ENCODE measurements at places on chromosomes 1 and 21.
A peak's percentile ranks its signal among the peaks of the same experiment; 100 is the strongest.

GRCh38 chr1:58721247-58721820, 21.5 kb upstream of the MYSM1 start:
- no peak for DNase-seq

GRCh38 chr1:209417761-209418160, 165.8 kb upstream of the CAMK1G start:
- no peak for DNase-seq

DNA sequence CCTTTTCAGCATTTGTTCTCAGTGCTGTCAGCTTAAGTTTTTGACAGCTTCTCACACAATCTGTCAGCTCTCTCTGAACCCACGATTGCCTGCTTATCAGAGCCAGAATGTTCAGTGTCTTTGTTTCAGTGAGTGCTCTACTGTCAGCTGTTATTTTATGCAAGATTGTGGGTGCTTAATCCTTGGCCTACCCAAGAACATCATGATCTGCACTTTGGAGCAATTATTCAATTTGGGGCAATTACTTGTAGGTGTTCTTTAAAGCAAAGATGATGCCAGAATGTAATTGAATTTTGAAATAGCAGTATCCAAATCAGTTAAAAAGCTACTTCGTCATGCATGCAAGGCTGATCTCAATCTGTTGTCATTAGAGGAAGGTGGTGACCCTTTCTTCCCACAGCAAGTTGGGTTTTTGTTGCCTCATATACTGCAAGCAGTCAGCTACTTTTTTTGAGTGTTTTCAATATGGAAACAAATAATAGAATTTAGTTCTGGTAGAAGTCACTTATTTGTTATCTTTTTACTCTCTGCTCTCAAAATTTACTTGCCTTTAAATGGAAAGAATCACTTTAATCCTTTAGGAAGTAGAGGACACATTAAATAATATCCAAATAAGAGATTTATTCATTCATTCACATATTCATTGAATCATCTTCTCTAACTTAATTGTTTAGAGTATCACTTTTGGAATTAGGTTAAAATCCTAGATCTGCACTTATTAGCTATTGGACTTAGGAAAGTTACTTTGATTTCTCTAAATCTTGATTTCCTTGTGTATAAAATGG, 253.5 kb upstream of the CACYBP start:
- no peak for DNase-seq

GRCh38 chr1:218669431-218669830, 324.3 kb downstream of the TGFB2 start:
- DNase-seq, result no peak

- DNase-seq, result no peak
These were observed 14.4 kb upstream of the ERVH48-1 start for GRCh38 chr21:42939582-42940413.

DNA sequence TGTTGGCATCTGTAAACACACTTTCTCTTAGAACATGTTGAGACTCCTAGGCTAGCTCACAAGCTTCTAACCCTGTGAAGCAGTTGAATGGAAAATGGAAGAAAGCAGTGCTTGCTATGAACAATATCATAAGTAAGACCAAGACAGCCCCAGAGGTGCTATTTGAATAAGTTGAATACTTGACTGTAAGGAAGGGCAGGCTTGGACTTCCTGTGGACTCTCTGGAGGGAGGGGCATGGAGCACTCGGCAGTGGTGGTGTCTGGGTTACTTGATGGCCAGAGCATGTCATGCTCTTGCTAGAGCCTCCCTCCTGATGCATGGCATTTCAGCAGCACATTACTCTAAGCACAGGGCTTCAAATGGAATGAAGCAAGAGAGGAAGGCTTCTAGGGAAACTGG, 60.0 kb downstream of the MRPS6 start:
- DNase-seq, result no peak

- no peak for DNase-seq
These were observed 75.5 kb downstream of the JAK1 start for GRCh38 chr1:64890699-64891447.

- no peak for DNase-seq
These were observed 32.1 kb downstream of the PCSK9 start for GRCh38 chr1:55071477-55071876.

GRCh38 chr1:36458910-36459309, 5.3 kb downstream of the MRPS15 start:
- DNase-seq, result no peak

- DNase-seq, result no peak
These were observed 200.5 kb downstream of the TYW3 start for GRCh38 chr1:74933500-74933899.

GRCh38 chr21:22758478-22758877, 1760.3 kb downstream of the NCAM2 start:
- no peak for DNase-seq

- no peak for DNase-seq
These were observed 72.7 kb downstream of the BACH1 start for GRCh38 chr21:29371464-29371863.

GRCh38 chr1:227854189-227854588, 38.7 kb downstream of the PRSS38 start:
- DNase-seq, result no peak

- DNase-seq, result no peak
These were observed 101.1 kb upstream of the TIAM1 start for GRCh38 chr21:31445137-31445536.

GRCh38 chr21:35084869-35085268, 35.8 kb upstream of the RUNX1 start:
- no peak for DNase-seq

GRCh38 chr1:22342734-22343191, 108.9 kb upstream of the ZBTB40 start:
- no peak for DNase-seq

GRCh38 chr1:229158341-229158921, 112.5 kb upstream of the RAB4A start:
- no peak for DNase-seq

GRCh38 chr1:218284917-218285635, at the start of gene RRP15:
Gene RRP15, plus strand, starts transcription at chr1:218285293. Its CDS starts 24 bp downstream, at chr1:218285317.
- DNase-seq, result peak; percentile 78

GRCh38 chr1:225930566-225930965, 6.5 kb upstream of the PYCR2 start:
- no peak for DNase-seq

GRCh38 chr1:218473522-218473921, 128.4 kb downstream of the TGFB2 start:
- DNase-seq, result no peak

DNA sequence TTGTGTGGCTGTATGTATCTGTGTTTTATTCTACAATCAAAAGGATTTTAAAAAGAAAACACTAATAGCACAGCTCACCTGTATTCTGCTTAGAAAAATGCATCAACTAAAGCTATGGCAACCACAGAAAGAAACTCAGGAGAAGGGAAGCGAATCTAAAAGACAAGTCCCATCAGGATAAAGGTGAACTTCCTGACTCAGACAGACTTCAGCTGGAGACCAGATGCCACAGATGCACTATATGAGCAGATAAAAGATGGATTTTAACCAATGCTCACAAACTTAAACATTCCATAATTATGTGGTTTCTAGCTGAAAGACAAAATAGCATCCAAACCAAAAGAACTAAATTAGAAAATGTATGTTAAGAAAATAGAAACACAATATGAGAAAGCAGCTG, 231.0 kb downstream of the RERE start:
- no peak for DNase-seq

- DNase-seq, result no peak
These were observed 44.3 kb downstream of the RBM11 start for GRCh38 chr21:14260174-14260764.
